ENCODE measurements at places on chromosomes 4 and X.

DNA sequence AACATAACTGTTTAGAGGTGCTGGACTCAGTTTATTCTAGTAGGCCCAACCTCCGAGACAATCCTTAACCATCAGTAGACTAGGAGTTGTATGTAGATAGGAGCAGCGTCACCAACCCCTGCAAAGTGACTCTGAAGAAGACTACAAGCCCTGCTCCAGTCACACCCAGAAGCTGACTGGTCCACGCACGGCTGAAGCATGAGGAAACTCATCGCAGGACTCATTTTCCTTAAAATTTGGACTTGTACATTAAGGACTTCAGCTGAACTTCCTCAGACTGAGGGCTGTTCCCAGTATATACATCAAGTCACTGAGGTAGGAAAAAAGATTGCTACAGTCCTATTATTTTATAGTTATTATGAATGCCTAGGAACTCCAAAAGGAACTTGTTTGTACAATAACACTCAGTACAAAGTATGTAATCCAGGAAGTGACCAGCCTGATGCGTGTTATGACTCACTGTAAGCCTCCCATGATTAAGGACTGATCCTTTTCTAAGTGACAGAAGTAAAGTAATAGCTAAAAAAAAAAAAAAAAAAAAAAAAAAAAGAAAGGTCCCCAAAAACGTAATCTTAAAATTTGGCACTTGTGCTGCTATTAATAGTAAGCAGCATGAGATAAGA is 41.6 kb upstream of the UGT2B7 start:
- no peak for DNase-seq

DNA sequence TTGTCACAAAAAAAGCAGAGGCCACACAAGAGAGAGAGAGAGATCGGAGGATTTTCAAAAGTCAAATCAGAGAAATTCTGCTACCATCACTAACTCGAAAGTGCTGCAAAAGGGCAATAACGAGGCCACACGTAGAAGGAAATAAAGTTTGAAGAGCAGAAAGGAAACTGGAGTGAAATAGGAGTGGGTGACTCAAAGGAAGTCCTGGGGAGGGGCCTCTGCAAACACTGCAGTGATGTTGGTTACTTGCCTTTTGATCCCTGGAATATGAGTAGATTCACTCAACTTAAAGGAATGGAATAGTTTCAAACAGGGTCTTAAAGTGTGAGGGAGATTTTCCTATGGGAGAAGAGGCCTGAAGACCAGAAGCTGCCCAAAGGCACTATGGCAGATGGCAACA is 663.4 kb upstream of the LCORL start:
- DNase-seq: no peak

DNA sequence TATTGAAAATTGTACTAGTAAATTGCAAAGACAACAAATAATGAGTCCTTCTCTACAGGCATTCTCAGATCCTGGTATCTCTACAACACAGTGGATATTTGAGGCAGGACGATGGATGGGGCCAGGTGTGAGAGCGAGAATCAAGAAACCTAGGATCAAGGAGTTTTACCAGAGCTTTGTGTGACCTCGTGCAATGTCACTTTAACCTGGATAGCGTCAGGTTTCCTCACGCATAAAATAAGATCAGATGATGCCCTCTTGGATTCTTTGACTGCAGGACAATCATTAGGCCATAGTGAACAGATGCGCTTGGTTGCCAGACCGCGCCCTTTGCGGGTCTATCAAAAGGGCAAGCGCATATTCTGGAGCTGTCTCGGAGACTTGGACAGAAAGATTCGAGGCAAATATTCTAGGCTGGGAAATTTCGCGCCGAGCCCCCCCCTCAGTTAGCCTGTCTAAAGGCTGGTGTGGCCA is 66.6 kb downstream of the FBXO8 start:
- DNase-seq: no peak

DNA sequence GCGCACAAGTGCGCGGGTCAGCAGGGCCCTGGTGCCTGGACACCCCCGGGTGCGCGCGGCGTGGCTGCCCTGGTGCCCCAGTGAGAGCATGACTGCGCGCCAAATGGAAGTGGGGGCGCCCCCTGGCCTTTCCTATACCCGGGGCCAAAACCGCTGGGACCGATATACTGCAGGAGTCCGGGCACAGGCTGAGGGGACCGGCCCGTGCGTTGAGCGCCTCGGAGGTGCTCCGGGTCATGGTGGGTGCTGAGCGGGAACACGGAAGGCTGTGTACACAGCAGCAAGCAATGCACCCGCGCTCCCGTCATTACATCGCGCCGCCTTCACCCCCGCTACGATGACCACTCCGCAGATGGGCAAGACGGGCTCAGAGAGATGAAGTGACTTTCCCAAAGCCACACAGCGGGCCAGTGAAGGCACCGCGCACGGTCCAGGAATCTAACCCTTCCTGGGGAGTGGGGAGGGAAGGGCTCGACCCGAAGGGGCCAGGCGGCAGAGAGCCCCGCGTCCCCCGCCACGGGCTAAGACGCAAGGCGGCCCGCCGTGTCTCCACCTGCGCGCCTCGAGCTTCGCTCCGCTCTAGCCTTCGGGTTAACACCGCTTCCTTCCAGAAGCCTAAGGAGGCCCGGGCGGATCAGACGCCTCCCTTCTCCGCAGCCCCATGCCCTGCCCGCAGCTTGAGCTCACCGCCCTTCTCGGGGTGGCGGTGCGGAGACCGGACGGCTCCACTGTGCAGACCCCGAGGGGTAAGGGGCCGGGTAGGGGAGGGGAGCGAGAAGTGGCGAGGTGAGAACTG is 11.3 kb downstream of the HMX1 start:
- DNase-seq: no peak
